ENCODE measurements at places on chromosomes 11 and 22.

- no peak for DNase-seq
These were observed 852.6 kb downstream of the TBC1D22A start for GRCh38 chr22:47615051-47615450.

- no peak for DNase-seq
These were observed 44.2 kb upstream of the SMTN start for GRCh38 chr22:31036671-31037550.

GRCh38 chr11:114307524-114308203, 11.5 kb downstream of the NNMT start:
- no peak for DNase-seq

DNA sequence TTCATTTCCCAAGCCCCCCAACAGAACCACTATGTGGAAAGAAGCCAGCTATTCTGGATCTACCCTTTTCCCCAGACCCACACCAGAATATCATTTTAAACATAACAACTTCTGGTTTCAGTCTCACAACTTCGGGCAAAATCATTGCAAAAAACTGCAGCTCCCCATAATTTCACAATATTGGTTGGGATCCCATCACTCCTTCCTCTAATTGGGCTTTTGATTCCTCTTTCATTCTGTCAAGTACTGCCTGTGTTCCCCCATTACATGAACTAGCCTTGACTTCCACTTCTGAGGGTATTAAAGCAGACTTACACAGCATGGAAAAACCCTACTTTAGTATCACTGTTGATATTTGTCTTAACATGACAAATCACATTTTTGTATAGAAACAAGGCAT, 4.1 kb upstream of the APOL3 start:
- DNase-seq = no peak

- DNase-seq = no peak
These were observed 13.5 kb downstream of the FSHB start for GRCh38 chr11:30244265-30244664.

GRCh38 chr11:29184939-29185890, 831.6 kb downstream of the KCNA4 start:
- no peak for DNase-seq

GRCh38 chr11:74948546-74948897, 369 bp downstream of the XRRA1 start:
- DNase-seq = no peak

DNA sequence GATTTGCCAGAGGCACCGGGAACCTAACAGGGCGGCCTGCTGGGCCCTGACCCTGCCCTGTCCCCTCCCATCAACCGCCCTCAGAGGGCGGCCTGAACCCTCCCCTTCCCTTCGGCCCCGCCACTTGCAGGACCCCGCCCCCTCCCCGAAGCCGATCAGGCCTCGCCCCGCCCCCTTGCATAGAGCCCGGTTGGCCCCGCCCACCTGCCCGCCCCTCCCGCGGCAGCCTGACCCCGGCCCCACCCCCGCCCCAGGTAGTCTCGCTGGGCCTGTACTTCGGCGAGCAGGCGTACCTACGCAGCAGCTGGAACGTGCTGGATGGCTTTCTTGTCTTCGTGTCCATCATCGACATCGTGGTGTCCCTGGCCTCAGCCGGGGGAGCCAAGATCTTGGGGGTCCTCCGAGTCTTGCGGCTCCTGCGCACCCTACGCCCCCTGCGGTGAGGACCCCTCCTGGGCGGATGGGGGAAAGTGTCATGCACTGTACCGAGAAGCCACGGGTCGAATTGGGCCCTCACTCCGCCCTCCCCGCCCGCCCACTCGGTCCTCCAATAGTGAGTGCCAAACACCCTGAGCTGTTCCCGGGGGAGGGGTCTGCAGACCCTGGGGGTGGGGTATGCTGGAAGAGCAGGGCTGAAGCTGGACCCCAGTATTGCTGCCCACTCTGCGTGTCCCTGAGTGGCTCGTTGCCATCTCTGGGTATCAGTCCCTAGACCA, 94.1 kb downstream of the CACNA1I start:
- DNase-seq = no peak

- no peak for DNase-seq
These were observed 72.6 kb downstream of the DENND5A start for GRCh38 chr11:9192561-9192960.

GRCh38 chr11:33723238-33723881, 12.9 kb downstream of the CD59 start:
- DNase-seq = no peak

DNA sequence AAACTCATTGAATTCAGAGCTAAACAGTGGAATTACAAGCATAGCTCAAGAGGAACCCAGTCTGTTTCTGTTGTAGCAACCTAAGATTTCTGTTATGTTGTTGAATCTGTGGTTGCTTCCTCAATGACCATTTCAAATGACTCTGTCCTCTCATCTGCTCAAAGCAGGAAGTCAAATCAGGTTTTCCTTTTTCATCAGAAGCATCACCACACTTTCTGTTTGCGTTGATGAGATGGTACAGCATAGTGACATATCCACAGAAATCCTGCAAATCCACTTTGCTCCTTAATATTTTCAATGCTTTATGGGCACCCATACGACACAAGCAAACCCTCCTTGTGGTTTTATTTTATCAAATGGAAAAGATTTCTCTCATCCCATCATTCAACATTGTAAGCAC, 12.6 kb upstream of the UCP2 start:
- DNase-seq = no peak

DNA sequence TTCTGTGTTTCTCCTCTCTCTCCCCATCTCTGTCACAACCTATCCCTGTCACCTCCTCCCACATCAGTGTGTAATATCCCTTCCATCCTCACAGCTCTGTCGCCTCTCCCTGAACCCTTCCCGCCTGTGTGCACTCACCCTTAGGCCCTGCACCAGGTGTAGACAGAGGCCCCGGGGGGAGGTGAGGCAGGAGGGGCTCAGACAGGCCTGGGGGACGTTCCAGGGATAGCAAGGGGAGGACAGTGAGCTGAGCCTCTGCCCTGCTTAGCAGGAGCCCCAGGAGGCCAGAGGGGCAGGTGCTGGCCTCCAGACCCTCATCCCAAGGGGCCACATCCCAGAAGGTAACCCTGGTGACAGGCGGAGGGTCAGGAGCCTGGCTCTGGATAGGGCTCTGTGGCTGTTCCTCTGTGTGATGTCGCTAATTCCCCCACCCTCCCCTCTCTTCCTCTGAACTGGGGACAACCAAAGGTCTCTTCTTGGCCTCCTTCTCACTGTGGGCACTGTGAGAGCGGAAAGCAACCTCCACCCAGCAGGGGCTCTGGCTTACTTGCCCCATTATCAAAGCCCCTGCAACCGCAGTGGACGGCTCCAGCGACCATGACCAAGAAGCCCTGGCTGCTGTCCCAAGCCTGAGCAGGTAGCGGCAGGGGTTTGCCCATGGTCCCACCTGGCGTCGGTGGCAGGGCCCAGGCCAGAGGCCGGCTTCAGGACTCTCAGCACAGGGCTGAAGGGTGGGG, 35.7 kb downstream of the KCNJ4 start:
- DNase-seq = no peak

DNA sequence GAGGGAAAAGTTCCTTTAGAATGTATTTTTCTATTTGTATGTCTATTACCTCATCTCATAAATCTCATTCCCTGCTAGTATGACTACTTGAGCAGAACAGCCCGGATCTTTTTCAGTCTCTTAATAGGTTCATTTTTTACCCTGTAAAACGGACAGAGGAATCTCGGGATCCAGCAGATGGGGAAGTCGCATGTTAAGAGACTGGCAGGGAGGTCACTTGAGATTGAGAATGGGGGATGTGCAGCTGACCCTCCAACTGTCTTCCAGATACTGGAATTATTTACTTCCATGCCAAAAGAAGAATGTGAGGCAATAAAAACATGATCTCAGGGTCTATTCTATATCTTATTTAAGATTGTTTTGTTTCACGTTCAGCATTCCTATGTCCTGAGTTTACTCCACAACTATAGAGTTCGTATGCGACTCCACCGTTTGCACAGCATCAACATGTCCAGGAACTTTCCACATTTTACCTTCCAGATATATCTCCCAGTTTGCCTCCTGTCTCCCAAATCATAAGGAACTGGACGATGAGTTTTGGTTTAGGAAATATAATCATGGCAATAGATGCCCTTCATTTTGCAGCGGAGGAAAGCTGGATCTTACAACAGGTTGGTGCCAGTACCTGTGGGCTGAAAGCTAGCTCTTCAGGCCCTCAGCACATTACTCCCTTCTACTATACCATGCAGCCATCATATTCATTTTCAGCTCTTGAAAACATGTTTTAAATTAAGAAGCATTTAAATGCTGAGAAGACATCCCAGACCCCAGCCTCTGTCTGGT, 181.5 kb downstream of the MAML2 start:
- no peak for DNase-seq

DNA sequence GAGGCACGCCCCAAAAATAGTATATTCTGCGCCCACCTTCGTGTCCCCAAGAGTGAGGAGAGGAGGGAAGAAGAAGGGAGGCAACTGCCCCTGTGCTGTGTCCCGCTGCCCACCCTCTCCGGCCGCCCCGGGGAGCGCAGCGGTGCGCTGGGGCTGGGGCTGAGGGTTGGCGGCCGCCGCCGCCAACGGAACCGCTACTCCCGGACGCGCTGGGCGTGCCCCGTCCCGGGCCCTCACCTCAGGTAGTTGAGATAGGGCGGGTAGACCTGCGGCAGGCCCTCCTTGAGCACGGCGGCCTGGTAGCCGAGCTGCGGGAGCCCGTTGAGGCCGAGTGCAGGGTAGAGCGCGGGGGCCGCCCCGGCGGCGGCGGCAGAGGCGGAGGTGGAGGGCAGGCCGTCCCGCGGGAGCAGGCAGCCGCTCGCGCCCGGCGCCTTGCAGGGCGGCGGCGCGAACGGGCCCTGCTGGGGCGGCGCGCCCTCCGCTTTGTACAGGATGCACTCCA, 2.4 kb downstream of the PGR start:
- no peak for DNase-seq

GRCh38 chr11:26929806-26930517, 64.0 kb upstream of the FIBIN start:
- DNase-seq = no peak

All from NCI-H2081 (cell line).